Stimulated activated CD8-positive, alpha-beta memory T cell treated with anti-CD3 and anti-CD28 coated beads, Interleukin-4, amount 100 ng/mL, for 24 hours (primary cell): ENCODE measurements at places on chromosomes 2 and 18.

GRCh38 chr2:159968279-159968900 lies 94.0 kb downstream of the PLA2R1 start:
- DNase-seq = no peak

DNA sequence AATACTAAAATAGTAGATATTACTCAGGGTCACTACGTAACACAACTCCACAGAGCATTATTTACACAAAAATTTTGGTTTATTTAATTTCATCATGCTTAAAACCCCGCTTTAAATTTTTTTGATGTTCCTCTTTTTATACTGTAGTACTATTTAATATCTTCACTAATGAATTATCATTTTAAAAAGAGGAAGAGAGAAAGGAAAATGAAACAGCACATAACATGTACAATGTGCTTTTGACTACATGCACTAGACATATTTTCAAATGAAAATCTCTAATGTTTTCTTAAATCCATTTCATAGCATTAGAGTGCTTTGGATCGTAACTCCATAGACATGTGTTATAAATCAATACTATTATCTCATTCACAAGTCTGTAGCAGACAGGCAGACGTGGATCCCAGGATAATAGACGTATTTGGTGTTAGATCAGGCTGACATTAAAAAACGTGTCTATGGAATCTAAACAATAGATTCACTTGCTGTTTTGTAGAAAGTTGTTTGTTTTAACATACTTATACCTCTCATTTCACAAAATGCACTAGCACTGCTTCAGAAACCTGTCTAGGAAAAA lies 897.0 kb downstream of the CPS1 start:
- DNase-seq = no peak

GRCh38 chr18:13051950-13052349 lies 60.8 kb downstream of the CEP192 start:
- no peak for DNase-seq

DNA sequence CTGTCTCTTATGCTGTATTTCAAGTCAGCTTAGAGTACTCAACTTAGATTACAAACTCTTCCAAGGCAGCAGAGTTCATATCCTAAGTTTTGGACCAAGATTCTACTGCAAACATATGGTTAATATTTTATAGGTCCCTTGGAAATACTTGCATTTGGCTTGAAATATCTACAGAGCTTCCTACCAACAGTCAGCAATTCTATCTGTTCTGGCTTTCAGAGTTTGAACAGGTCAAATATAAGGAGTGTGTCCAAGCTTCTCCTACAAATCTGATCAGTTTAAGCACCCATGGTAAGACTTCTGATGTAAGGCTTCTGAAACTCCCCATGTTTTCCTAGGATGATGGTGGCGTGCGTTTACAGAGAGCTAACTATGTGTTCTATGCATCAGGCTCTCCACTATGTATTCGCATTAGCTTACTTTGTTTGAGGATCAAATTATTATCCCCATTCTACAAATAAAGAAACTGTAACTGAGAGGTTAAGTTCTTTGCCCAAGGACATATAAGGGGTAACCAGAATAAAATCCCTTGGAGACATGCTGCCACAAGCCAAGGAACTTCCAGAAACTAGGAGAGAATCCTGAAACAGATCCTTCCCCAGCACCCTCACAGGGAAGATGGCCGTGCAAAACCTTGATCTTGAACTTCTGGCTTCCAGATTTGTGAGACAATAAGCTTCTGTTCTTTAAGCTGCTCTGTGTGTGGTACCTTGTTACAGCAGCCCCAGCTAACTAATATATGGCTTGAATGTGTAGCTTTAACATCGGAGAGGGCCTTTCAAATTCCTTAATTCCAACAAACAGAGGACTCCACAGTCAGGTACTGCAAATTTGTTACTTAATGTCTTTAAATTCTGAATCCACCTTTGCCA lies 55.1 kb downstream of the ATP8B1 start:
- DNase-seq = no peak

DNA sequence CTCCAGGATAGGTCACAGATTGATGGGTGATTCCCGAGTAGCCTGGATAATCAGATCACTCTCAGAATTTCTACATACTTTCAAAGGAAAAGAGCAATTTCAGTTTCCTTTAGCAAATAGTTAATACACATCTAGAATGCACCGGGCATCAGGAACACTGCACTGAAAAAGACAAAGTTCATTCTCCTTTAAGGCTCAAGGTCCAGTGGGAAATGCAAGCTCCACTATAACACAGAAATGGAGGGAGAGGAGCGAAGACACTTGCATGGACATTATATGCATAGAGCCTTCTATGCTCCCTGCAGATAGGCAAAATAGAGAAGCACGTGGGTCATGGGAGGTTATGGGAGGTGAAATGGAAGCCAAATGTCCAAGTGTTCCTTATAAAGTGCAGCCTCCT lies 49.1 kb downstream of the SLC9A4 start:
- DNase-seq = no peak
